ENCODE measurements at places on chromosomes 2 and 18. TPM values are rescaled to one million over a fixed set of nuclear protein-coding genes. Genes with fewer than 3 reads are reported as not detected.

The IL37 gene
- not detected for total RNA-seq

The C2orf15 gene
- under 0.01 TPM for total RNA-seq

DNA sequence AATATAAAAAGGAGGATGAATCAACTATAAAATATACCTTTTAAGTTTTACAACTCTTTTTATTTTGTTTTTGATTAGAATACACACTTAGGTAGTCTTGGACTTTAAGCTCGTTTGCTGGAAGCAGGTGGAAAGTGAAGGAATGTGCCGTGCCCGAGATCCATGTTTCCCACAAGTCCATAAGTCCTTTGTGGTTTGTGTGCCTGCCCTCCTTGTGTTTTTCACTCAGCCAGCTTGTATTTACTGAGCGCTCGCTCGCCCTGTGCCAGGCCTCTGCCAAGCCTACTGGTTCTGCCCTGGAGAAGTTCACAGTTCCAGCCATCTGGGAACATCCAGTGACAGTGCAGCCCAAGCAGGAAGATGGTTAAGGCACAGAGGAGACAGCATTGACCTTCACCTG is 142.6 kb downstream of the MGAT5 start:
- DNase-seq, result no peak

DNA sequence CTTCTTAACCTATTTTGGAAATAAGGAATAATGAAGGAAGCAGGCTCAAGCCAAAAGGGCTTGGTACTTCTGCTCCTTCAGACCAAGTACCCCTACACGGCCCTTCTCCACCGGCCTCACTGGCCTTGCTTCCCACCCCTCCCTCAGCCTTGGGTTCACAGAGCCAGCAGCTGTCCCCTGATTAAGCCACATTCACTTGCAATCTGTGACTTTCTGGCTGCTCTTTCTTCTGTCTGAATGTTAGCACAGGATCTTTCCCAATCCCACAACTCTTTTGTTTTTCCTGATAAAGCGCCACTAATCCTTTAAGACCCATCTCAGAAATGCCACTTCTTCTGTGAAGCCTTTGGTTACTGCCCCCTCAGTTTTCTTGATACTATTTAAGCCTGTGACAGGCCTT is 52.4 kb downstream of the REEP1 start:
- no peak for DNase-seq

GRCh38 chr2:192236136-192236535 is 41.4 kb upstream of the TMEFF2 start:
- peak; percentile 73 for DNase-seq

DNA sequence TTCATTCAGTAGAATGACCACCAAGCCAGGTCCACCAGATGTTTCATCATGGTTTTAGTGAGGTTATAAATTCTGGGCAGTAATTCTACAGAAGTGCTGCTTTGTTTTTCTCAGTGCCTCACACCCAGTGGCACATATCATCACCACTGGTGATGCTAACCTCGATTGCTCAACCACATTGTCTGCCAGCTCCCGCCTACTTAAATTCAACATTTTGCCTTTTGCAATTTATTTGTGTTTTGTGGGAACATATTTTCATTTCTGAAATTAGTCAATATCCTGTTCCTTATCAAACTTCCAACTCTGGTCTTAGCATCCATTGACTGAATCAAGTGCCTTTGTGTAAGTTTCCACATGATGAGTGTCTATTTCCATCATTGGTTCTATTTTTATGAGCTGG is 62.3 kb upstream of the TMEM178A start:
- DNase-seq, result peak; percentile 33

DNA sequence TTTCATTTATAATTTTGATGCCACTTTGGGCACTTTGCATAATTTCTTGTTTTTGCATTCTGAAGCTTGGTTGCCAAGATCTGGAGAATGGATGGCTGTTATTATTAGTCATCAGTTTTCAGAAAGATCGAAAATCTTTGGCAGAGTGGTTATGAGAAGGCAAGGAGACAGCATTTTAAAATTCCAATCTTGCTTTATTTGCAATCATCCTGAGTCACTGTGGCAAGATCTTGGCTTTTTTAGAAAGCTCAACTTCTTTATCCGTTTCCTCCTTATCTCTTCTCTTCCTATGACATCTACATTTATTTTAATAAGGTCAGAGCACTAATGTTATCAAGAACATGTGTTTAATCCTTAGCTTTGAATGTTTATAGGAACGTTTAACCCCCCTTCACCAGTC is 31.1 kb upstream of the EIF2AK3 start:
- peak; percentile 79 for DNase-seq

- peak; percentile 5 for DNase-seq
These were observed 5.0 kb upstream of the MRPL19 start for GRCh38 chr2:75641587-75641986.

The AMER3 gene
- not detected for total RNA-seq

GRCh38 chr18:78884502-78884901 is 95.1 kb upstream of the SALL3 start:
- no peak for DNase-seq

DNA sequence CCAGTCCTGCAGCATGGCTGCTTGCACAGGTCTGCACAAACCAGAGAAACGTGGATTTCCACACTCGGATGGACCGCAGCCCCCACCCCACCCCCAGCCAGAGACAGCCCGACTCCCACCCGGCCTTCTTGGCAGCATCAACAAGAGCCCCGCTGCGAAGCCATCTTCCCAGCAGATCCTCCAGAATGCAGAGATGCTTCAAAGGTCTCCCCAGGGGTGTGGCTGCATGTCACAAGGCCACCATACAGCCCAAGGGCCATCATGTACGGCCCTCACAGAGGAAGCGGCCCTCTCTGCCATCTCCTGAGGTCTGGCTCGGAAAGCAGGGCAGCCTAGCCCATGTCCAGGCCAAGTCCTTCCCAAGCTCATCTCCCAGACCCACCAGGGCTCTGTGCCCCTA is 11.5 kb downstream of the DNMT3A start:
- no peak for DNase-seq

The RUFY4 gene
- total RNA-seq, result not detected

DNA sequence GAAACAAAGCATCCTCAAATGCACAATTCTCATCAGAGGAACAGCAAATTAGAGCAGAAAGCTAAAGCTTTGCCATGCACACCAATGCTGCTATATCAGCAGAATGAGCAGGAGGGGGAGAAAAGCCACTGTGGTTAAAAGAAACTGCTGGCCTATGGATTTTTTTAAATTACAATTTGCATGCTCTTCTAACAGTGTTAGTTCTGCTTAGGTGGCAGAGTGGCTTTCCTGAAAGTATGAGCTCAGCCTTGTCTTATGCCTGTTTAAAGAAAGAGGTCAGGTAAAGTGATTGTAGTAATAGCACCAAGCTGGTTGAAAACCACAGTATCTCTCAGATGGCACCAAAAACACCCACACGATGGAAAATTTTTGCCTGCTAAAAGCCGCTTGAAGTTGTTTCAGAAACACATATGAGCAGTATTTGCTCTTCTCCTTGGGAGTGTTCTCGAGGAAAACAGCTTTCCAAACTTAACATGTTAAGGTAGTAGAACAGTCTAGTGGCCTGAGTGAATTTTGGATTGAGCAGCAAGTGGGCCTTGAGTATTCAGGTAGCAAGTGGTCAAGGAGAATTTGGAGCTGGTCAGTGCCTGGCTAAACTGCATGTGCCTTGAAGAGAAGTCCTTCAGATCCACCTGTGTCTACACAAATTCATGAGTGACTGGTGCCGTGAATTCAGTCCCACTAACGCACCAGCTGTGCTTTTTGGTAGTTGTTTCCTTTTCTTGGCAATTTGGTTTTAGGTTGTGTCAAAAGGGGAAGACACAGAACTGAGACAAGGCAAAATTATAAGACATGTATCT is 19.6 kb upstream of the NDUFV2 start:
- no peak for DNase-seq

DNA sequence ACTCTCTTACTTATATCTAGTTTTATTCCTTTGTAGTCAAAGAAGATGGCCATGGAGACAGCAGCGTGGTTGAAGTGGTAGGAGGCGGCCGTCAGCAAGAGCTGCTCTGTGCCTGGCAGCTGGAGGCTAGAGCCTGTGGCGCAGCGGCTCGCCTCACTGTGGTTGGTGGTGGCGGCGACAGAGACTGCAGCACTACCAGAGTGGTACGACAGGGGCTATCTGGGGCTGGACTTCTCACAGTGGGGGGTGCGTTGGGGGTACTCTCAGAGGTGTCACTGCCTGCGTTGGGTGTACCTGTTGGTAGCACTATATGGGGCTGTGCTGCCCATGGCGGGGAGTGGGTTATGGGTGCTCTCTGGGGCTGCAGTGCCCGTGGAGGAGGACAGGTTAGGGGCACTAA is 8.5 kb upstream of the ANKRD62 start:
- no peak for DNase-seq

The CRYBA2 gene
- not detected for total RNA-seq

The LAMA1 gene
- total RNA-seq, result 11.4 TPM

DNA sequence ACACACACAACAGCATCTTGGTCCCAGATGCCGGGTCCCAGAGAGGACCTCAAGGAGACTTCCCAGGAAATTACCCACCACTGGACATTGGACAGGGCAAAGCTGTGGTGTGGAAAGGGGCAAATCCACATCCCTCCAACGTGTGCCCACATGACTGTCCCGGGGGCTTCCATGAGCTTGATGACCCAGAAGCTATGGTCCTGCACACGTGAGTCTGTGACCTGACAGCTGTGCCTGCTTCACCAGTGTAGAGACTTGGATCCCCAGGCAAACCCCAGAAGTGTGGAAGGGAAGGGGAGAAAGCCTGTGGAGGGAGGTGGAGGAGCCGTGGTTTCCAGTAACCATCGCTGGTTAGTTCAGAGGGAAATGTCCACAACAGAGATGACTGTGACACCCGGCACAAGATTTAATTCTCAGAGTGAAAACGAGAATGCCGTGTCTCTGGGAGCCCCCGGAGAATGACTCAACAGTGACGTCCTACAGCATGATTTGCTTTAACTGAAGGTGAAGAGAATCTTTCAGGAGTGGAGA is 19.1 kb upstream of the GPR55 start:
- DNase-seq, result no peak

- no peak for DNase-seq
These were observed 68.5 kb upstream of the WDR75 start for GRCh38 chr2:189372688-189373257.

The UPP2 gene
- total RNA-seq, result not detected

DNA sequence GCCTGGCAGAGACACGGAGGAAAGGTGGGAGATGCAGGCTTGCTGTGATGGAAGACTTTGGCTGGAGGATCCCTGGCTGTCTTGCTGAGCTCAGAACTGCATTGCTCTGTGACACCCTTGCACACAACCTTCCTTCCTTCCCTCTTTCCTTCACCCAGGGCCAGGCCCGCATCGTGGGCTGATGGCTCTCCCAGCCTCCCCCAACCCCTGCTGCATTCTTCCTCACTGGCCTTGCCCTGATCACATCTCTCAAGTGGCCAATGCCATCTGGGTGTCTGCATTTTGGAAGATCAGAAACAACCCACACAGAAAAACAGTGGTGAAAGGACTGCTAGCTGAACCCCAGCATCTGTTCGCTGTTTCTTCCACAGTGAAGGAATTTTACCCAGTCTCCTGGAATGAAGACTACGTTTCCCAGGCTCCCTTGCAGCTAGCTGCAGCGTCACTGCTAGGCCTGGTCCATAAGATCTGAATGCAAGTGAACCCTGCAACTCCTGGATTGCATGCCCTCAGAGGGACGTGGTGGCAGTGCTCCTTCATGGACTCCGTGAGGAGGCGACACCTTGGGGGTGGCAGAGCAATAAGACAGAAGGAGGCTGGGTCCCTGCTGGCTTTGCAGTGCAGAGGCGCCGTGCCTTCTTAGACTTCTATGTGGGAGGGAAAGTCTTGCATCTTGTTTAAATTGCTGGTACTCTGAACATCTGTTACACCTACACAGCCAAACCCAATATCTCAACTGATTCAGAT is 78.9 kb upstream of the YWHAQ start:
- no peak for DNase-seq

Data from IMR-90 (cell line).